Occipital lobe (tissue), 3 donors: ENCODE measurements at places on chromosomes 13 and 19. TPM values are rescaled to one million over a fixed set of nuclear protein-coding genes. Genes with fewer than 3 reads are reported as not detected.

ZNF211 gene
- total RNA-seq: 34.9 TPM

PCSK4 gene
- 1.7 TPM for total RNA-seq

P2RY11 gene
- 3.9 TPM for total RNA-seq

GALP gene
- total RNA-seq: not detected

PNMA8A gene
- total RNA-seq: 58.5 TPM

C19orf38 gene
- total RNA-seq: 0.94 TPM

ZNF136 gene
- total RNA-seq: 29.3 TPM

SBK2 gene
- not detected for total RNA-seq

RABAC1 gene
- total RNA-seq: 69.3 TPM

POU4F1 gene
- total RNA-seq: under 0.01 TPM

DENND1C gene
- total RNA-seq: not detected

SSC5D gene
- 0.31 TPM for total RNA-seq

KLK4 gene
- total RNA-seq: not detected

MAST3 gene
- total RNA-seq: 5.0 TPM

RUBCNL gene
- 5.8 TPM for total RNA-seq

RXFP2 gene
- not detected for total RNA-seq

DGKH gene
- 20.0 TPM for total RNA-seq

GAS6 gene
- total RNA-seq: 21.8 TPM

ZNF431 gene
- total RNA-seq: 24.6 TPM

C19orf67 gene
- total RNA-seq: not detected

CCL25 gene
- total RNA-seq: 0.31 TPM

SAFB2 gene
- 44.3 TPM for total RNA-seq

HSH2D gene
- total RNA-seq: not detected

PET100 gene
- 14.7 TPM for total RNA-seq

ZNF681 gene
- total RNA-seq: 25.7 TPM

NLRP11 gene
- total RNA-seq: not detected

CAPN12 gene
- not detected for total RNA-seq

PEAK3 gene
- not detected for total RNA-seq

CEACAM8 gene
- not detected for total RNA-seq

C19orf85 gene
- total RNA-seq: not detected

CD70 gene
- total RNA-seq: not detected

SIRT6 gene
- 8.7 TPM for total RNA-seq

ZNF112 gene
- total RNA-seq: 24.8 TPM

ZNF568 gene
- 39.8 TPM for total RNA-seq

UGGT2 gene
- total RNA-seq: 81.6 TPM

CNN1 gene
- not detected for total RNA-seq
